CD4-positive, alpha-beta T cell treated with Interleukin-6 at 100 ng/mL for 8 hours (primary cell): ENCODE measurements at places on chromosomes 6 and 20.

DNA sequence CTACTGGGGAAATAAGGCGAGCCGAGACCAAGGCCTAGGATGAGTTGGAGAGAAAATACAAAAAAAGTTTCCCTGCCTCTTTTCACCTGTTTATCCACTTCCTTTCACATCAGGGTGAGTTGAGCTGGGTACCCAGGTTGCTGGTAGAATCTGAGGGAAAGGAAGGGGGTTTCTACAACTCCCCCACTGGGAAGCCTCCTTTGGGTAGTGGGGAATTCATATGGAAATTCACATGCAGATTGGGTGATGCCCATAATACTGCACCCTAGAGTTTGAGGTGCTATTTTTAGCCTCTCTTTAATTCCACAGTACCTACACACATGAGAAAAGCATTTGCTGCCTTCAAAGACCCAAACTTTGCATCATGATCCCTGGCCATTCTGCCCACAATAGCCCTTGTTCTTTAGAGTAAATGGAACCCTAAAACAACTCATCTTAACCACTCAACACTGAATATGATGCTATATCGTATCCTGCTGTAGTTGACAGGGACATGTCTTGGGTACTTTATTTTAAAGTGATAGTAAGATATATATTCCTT, 2.7 kb downstream of the OSTM1 start:
- DNase-seq: no peak

DNA sequence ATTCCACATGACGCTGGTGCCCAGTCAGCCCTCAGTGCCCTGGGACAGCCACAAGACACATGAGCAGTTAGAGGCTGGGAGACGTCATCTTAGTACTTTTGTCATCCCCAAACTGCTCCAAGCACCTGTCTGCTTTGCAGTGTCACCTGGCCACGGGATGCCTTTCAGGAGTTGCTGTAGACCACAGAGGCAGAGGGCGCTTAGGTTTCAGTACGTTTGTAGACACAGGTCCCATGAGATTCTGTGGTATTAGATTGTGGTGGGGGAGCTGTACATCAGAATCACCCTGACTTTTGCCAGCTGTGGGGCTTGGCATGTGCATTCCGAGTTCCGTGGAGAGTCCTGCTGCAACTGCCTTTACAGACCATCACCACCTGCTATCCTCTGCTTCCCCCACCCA, 16.7 kb downstream of the MAVS start:
- DNase-seq: no peak

DNA sequence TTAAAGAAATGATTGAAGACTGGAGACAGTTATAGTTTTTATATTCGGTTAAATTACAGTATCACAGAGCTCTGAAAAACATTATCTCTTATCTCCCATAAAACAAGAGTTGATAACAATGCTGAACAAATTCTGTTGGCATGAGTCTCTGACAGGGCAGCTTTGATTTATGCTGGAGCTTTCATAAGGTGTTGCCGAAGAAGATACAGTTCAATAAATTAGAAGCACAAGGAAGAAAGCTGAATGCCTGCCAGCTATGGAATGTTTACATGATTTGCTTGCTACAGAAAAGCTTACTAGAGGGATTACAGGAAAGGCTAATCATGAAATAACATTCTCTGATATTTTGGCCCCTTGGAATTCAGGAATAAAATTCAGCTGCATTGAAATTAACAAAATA, 431.9 kb upstream of the GJE1 start:
- DNase-seq: no peak

- DNase-seq: no peak
Observed at GRCh38 chr20:35653430-35653734, 11.3 kb downstream of the CPNE1 start.

DNA sequence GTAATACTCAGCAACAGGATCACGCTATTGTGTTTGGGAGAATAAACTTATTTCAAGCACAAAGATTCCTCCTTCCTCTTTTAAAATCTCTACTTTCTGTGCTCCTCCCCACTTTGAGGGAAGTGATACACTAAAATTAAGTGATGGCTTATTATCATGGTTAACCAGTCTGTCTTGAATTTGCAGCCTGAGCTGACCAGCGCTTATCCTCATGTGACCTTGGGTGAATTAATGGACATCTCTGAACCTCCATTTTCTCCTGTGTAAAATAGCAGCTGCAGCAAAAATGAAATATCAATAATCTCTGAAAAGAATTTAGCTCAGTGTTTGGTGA, 222.6 kb downstream of the BCAS1 start:
- no peak for DNase-seq

DNA sequence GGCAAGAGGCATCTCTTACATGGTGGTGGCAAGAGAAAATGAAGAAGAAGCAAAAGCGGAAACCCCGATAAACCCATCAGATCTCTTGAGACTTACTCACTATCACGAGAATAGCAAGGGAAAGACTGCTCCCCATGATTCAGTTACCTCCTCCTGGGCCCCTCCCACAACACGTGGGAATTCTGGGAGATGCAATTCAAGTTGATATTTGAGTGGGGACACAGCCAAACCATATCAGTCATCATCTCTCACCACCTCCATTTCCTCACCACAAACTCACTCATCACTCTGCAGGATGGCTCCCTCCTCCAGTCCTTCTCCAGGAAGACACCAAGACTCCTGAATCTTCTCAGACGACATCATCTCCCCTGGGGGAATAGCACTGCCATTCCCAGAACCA, 25.8 kb upstream of the SLC16A10 start:
- DNase-seq: no peak

DNA sequence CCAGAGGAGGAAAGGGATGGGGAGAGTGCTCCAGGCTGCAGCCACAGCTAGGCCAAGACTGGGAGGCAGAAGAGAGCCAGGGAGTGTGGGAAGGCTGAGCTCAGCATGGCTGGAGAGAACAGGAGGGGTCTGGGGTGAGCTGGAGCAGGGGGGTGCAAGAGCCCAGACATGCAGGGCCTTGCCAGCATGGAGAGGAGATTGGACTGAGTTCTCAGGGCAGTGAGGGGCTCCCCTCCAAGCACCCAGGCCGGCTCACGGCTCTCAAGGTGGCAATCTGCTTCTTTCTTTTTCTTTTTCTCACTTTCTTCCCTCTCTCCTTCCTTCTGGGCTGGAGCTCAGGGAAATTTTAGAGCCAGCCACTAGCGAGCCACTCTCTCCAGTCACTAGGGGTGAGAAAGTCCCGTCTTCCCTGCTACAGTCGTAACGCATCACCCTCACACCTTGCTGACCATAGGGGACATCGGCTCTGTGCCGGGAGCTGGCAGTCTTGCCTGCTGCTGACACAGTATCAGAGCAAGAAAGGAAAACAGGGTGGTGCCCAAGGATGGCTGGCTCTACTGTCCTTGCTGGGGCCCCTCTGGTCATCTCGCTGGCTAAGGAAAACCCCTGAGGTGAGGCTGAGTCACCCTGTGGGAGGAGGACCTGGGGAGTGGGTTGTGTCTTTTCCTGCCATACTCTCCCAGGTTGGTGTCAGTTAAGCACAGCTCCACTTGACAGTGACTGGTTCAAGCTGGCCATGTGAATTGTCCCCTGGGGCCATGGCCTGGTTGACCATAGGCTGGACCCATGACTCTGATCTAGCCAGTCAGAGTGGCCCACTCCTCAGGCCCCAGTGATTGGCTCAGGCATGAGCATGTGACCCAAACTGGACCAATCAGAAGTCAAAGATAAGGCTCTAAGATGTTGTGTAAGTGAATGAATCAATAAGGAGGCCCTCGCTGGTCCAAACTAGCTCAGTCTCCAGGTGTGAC, 135.1 kb upstream of the PMEPA1 start:
- DNase-seq: no peak

DNA sequence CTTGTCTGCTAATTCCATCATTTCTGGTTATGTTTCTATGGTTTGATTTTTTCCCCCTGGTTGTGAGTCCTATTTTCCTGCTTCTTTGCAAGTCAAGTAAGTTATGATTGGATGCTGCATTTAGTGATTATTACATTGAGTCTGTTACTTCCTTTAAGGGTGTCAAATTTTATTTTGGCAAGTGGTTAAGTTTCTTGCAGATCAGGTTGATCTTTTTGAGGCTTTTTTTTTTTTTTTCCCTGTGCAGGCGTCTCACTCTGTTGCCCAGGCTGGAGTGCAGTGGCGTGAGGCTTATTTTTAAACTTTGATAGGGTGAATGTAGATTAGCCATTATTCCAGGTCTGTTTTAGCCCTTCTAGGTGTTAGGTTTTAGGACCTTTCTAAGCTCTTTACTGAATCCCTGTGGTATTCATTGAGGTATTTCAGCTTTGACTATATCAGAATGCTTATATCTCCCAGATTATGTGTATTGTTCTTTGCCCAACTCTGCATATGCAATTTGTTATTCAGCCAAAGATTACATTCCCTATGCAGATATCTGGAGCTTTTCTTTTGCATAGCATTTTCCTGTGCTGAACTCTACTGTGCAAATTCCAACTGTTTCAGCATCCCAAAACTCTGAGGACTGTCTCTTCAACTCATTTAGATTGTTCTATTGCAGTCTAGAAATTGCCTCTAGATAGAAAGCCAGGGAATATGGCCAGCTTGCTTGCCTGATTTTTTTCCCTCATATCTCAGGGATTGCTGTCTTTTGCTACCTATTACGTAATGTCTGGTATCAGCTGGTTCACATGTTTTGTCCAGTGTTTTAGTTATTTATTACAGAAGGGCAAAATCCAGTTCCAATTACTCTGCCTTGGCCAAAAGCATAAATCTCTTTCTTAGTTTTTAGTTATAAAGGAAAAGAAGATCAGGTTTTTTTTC, 113.3 kb downstream of the AFG1L start:
- no peak for DNase-seq

GRCh38 chr20:2303673-2304072, 7.9 kb downstream of the TGM3 start:
- no peak for DNase-seq

DNA sequence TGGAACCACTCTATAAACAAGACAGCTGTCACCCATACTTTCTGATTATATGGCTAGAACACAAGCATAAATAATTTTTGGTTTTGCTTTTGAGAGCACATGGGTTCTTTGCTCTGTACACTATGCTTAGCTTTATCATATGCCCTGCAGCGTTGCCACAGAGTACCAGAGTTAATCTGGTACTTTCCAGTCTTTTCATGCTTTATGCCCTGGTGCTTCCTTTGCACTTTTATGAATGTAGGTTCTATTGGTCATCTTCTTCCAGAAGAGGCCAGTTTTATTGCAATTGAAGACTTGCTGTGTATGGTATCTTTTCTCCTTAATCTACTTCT, 20.8 kb downstream of the SHLD1 start:
- no peak for DNase-seq
